ENCODE measurements at places on chromosomes 11 and 22. TPM values are rescaled to one million over a fixed set of nuclear protein-coding genes. Genes with fewer than 3 reads are reported as not detected.

DNA sequence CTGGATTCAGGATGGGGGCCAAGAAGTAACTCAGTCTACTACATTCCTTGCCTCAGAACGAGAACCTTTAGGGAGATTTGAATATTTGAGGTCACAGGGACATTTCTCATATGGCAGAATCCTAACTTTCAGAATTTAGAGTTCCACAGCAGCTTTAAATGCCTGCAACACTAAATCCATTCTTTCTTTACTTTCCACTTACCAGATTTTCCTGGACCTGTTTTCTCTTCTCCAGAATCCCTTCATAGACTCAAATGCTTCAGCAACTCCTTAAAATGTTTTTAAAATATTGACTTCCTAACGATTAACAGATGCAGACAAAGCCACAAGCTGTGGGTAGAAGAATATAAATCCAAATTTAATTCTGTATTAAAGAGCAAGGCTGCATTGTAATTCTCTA, 63.1 kb downstream of the PRSS23 start:
- DNase-seq: no peak

DNA sequence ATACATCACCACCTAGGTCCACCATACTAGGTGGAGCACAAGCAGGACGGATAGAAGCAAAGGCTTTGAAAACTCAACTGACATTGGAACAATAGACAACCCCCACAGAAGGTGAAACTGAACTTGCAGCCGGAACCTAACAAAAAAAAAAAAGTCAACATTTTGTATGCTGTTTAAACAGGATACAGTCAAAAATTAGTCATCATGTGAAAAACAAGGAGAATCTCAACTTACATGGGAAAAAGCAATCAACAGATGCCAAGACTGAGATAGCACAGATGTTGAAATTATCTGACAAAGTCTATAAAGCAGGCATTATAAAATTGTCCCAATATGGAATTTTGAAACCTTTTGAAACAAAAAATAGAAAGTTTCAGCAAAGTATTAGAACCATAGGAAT, 123.8 kb downstream of the RAB38 start:
- DNase-seq: no peak

GRCh38 chr22:48758881-48759875, 1068.5 kb downstream of the BRD1 start:
- DNase-seq: no peak

DNA sequence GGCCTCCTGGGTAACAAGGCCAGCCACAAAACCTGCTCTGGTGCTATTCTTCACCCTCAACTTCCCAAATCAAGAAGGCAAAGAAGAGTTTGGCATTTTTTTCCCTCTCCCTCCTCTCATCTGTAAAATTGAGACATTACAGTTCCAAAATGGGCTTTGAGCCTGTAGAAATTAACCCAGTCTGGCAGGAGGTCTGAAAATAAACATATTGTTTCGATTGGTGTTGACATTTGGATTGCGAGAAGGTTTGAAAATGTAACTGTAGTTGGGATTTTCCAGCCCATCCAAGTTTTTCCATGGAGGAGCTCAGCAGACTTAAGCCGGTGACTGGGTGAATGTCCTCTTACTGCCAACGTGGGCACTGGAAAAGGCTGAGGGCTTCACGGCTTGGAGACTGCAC, 35.0 kb upstream of the ALX4 start:
- DNase-seq: no peak

DNA sequence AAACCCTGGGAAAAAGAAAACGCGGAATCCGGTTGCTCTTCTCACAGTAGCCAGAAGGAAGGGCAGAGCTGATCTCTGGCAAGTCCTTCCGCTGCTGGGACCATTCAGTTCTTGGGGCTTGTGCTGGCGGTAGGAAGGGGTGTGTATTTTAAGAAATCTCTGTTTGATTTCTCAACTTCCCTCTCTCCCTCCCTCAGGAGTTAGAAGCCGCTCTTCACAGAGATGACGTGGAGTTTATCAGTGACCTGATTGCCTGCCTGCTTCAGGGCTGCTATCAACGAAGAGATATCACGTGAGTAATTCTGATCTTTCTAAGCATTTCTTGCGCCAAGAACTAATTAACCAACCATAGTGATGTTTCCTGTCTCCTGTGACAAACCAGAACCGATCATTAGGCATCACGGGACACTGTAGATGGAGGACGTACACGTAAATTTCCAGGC, 85.9 kb upstream of the SLC25A18 start:
- DNase-seq: no peak

Gene TMEM191B
- total RNA-seq: 1.2 TPM

Gene SYT7
- total RNA-seq: 10.6 TPM

Gene CEP126
- total RNA-seq: 1.3 TPM

Gene OR52E5
- total RNA-seq: not detected
